ENCODE measurements at places on chromosomes 16 and 17. TPM values are rescaled to one million over a fixed set of nuclear protein-coding genes. Genes with fewer than 3 reads are reported as not detected.

Gene HYDIN
- not detected for total RNA-seq

Gene OR1A1
- total RNA-seq, result not detected

Gene SEC14L1
- total RNA-seq, result 90.5 TPM

Gene TMEM235
- total RNA-seq, result not detected

Gene PPP1R27
- total RNA-seq, result 0.62 TPM

Gene ZG16
- total RNA-seq, result not detected

Gene LITAFD
- total RNA-seq, result not detected

Gene RNF222
- not detected for total RNA-seq

- no peaks in the 10 kb centered on the region for H3K36me3 ChIP-seq
- no peaks in the 10 kb centered on the region for H3K27me3 ChIP-seq
- DNase-seq, result no peak
- H3K4me1 ChIP-seq, result peaks cover 40% of the 10 kb centered on the region
- peak overlapping the region; percentile 84 for H3K27ac ChIP-seq
Measured at GRCh38 chr16:85162478-85163277, 50.4 kb upstream of the CIBAR2 start.

DNA sequence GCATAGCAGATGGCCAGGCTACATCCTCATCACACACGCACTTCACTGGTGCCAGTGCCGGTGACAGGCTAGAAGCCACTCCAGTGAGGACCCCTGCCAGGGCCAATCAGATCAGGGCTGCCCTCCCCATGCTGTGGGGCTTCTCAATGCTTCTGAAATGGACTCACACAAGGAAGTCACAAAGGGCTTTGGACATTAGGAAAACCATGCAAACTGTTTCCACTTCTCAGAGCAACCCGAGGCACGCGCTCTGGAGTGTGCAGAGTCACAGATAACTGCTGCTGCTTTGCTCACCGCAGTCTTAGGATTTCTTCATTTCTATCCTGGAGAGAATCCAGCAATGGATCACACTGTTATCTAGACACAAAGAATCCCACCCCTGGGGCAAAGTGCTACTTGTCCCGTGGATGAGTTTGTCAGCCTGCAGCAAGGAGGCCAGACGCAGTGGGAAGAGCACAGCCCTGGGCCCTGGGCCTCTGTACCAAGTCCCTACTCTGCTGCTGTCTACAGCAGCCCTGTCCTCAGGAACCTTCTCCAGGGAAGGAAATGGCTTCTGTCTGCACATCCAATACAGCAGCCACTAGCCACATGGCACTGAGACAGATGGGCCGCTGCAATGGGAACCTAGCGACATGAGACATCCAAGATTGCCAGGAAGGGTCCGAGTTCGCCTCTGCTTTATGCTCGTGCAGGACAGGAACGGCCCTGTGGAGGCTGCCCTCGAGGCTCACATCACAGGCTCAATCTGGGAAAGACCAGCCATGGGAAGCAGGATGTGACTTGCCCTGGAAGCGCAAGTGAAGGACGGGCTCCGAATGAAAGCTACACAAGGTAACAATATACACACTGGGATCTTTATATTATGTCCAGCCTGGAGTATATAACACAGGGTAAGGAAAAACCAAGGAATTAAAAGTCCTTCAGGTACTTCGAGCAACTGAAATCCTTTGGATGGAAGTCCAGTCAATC lies 169.3 kb downstream of the ZFHX3 start:
- H3K27ac ChIP-seq, result peak overlapping the region; percentile 98
- DNase-seq, result no peak
- peaks cover 11% of the 10 kb centered on the region for H3K36me3 ChIP-seq
- no peaks in the 10 kb centered on the region for H3K27me3 ChIP-seq
- H3K4me3 ChIP-seq, result no peak overlapping the region

GRCh38 chr16:4800290-4801041 lies 2.0 kb downstream of the ROGDI start:
- peaks cover 19% of the 10 kb centered on the region for H3K4me1 ChIP-seq
- DNase-seq, result no peak
- H3K27me3 ChIP-seq, result no peaks in the 10 kb centered on the region
- H3K27ac ChIP-seq, result no peak overlapping the region
- peak overlapping the region; percentile 48 for H3K4me3 ChIP-seq

GRCh38 chr17:74860229-74860871 lies 665 bp upstream of the GRIN2C start:
- DNase-seq, result no peak
- peaks cover 19% of the 10 kb centered on the region for H3K4me1 ChIP-seq
- H3K27ac ChIP-seq, result no peak overlapping the region
- H3K4me3 ChIP-seq, result peak overlapping the region; percentile 48
- peaks cover 3% of the 10 kb centered on the region for H3K36me3 ChIP-seq

DNA sequence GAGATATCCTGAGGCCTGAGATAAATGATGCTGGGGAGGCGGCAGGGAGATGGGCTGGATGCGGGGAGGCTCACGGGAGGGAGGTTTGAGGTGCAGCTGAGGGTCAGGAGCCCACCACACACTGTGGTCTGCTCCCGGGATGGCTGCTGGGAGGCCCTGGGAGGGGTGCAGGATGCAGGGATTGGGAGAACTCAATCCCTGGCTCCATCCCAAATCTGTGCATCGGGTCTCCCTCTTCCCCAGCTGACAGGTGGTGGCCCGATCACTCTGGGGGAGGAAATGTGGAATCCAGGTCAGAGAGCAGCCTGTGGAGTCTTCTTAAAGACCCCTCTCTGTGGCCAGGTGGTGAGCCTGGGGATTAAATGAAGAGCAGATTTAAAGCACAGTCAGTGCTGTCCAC lies 12.0 kb downstream of the PHB1 start:
- no peak overlapping the region for H3K27ac ChIP-seq
- H3K36me3 ChIP-seq, result peaks cover 33% of the 10 kb centered on the region
- no peak overlapping the region for H3K4me3 ChIP-seq
- no peak for DNase-seq

DNA sequence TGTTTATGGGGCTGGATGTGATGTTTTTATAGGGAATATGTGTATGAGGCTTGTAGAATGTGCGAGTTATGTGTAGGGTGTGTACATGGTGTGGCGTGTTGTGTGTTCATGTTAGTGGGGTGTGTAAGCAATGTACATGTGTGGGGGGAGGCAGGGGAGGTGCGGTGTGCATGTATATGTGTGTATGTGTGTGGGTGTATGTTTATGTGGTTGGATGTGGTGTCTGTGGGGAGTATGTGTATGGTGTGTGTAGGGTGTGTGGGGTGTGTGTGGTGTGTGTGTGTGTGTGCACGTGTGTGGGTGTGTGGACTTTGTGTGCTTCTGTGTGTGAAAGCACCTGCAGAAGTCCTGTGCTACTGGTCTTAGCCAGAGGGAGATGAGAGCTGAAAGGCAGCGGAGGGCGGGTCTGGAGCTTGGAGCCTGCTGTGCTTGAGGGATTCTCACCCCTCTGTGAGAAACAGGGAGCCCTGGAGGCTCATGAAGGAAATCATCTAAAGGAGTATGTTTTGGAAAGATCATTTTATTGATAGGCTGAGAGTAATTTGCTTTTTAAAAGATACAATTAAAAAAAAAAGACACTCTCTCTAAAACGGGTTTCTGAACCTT lies 222.7 kb downstream of the HS3ST4 start:
- no peak overlapping the region for H3K27ac ChIP-seq
- H3K4me1 ChIP-seq, result no peaks in the 10 kb centered on the region
- H3K27me3 ChIP-seq, result no peaks in the 10 kb centered on the region
- DNase-seq, result no peak

GRCh38 chr16:68408428-68408827 lies 39.9 kb downstream of the SMPD3 start:
- H3K27ac ChIP-seq, result no peak overlapping the region
- H3K4me1 ChIP-seq, result peaks cover 6% of the 10 kb centered on the region
- no peak overlapping the region for H3K4me3 ChIP-seq
- H3K36me3 ChIP-seq, result no peaks in the 10 kb centered on the region

- no peak overlapping the region for H3K27ac ChIP-seq
- peak overlapping the region; percentile 70 for H3K4me3 ChIP-seq
- H3K36me3 ChIP-seq, result peaks cover 12% of the 10 kb centered on the region
- DNase-seq, result no peak
Measured at GRCh38 chr17:64781014-64781756, 119.1 kb upstream of the SMURF2 start.

DNA sequence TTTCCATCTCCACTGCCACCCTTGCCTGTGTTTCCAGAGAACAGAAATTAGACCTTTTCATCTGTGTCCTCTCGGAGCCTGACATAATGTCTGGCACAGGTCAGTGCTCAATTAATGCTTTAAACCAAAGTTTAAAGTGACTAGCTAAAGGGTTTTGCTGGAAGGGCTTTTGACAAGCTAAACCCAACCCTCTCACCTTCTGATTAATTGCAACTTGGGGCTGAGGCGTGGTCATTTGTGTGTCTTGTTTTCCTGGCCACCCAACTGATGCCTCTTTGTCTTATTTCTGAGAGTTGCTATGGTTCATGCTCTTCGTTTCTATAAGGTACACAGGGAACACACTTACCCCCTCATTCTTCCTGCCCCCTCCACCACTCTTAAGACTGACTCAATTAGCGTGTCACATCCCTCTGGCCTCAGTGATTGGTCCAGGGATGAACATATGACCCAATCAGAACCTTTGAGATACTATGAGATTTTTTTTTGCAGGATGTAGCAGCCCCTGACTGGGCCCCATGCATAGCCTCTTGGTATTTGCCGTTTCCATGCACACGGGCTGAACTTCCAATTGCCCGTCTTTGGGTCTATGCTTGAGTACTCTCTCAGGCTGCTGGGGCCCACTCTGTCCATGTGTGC lies 15.8 kb upstream of the BRD7 start:
- H3K4me3 ChIP-seq, result no peak overlapping the region
- no peaks in the 10 kb centered on the region for H3K4me1 ChIP-seq
- H3K36me3 ChIP-seq, result no peaks in the 10 kb centered on the region
- DNase-seq, result no peak
- peaks cover 15% of the 10 kb centered on the region for H3K27me3 ChIP-seq
- H3K27ac ChIP-seq, result no peak overlapping the region

DNA sequence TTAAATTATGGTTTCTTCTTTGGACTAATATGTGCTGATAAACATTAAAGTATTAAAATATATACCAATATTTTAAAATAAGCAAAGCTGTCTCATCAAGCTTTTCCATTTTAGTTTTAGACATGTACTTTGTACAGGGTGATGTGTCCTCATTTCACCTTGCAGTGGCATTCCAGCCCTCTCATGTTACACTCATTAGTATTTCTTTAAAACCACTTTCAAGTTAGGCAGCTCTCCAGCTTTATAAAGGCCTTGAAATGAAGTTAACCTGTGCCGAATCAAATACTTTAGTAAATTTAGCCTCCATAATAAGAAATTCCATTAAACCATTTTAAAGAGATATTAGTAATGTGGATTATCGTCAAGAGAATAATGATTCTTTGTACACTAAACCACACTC lies 107.6 kb upstream of the HLF start:
- DNase-seq, result no peak
- peaks cover 6% of the 10 kb centered on the region for H3K36me3 ChIP-seq
